ENCODE measurements at places on chromosomes 4 and X. TPM values are rescaled to one million over a fixed set of nuclear protein-coding genes. Genes with fewer than 3 reads are reported as not detected.

BEND4 gene
- total RNA-seq, result 0.43 TPM

CENPU gene
- 1.7 TPM for total RNA-seq

EGF gene
- total RNA-seq, result 2.4 TPM

GDPD2 gene
- total RNA-seq, result not detected

TCEAL6 gene
- total RNA-seq, result not detected

FAM9B gene
- total RNA-seq, result 0.52 TPM

KLKB1 gene
- total RNA-seq, result 1.5 TPM

RHOXF2 gene
- total RNA-seq, result not detected

YY2 gene
- 1.5 TPM for total RNA-seq

NOX1 gene
- total RNA-seq, result not detected

SCD5 gene
- 20.6 TPM for total RNA-seq

- no peak for DNase-seq
These were observed 632.4 kb upstream of the ZFP42 start for GRCh38 chr4:187362937-187363857.

GRCh38 chr4:176259330-176260090, 9.5 kb downstream of the ASB5 start:
- no peak for DNase-seq

DNA sequence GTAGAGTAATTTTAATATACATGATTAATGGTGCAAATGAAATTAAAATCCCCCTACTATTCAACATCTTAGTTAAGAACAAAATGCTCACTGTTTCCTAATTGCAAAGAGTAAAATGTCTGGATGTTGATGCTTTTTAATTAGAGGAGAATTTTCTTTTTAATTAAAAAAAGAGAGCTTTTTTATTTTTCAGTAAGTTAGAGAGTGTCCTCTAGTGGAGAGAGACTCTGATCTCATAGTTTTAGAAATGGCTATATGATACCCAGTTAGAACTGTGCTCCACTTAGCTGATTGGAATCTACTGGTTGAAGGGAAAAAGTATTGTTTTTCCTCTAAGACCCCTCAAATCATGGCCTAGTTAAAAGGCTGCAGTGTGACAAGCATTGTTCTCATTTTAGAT, 312.0 kb upstream of the MAGEB2 start:
- no peak for DNase-seq

GRCh38 chrX:37287741-37288444, 61.3 kb upstream of the PRRG1 start:
- no peak for DNase-seq

GRCh38 chr4:153655002-153655541, 29.0 kb upstream of the TLR2 start:
- DNase-seq, result no peak

DNA sequence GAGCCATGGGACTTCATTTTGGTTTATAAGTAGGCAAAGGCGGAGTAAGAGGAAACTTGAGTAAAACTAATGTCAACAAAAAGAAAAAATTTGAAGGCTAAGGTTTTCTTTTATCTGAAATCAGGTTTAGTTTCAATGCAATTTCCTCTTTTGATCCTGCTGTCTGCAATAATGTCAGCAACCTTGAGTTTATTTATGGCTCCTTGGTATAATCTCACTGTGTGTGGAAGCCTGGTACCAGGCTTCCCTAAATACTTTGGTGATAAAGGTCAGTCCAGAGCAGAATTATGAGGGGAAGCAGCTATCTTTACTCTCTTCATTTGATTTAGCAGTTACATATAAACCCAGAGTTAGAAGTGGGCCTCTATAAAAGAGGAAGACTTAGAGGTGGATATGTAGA, 57.8 kb downstream of the NDNF start:
- no peak for DNase-seq

GRCh38 chrX:154123241-154124219, 20.5 kb upstream of the OPN1LW start:
- DNase-seq, result peak; percentile 71

- DNase-seq, result no peak
These were observed 59.9 kb downstream of the ELOVL6 start for GRCh38 chr4:110138551-110138950.

GRCh38 chrX:151919610-151920009, 6.9 kb downstream of the MAGEA4 start:
- no peak for DNase-seq

DNA sequence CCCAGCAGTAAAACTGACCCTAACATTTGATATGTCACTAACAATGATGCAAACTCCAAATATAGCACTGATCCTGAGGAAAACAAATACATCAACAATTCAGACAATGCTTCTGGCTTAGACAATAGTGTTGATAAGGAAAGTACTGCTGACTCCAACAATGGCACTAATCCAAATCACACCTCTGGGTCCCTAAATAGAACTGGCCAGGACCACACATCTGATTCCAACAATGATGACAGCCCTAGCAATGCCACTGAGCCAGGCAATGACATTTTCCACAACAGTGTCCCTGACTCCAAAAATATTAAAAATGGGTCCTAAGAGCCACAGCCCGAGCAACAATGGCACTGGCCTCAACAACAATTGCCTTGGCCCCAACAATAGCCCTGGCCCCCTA, 243.1 kb upstream of the APOOL start:
- DNase-seq, result no peak

DNA sequence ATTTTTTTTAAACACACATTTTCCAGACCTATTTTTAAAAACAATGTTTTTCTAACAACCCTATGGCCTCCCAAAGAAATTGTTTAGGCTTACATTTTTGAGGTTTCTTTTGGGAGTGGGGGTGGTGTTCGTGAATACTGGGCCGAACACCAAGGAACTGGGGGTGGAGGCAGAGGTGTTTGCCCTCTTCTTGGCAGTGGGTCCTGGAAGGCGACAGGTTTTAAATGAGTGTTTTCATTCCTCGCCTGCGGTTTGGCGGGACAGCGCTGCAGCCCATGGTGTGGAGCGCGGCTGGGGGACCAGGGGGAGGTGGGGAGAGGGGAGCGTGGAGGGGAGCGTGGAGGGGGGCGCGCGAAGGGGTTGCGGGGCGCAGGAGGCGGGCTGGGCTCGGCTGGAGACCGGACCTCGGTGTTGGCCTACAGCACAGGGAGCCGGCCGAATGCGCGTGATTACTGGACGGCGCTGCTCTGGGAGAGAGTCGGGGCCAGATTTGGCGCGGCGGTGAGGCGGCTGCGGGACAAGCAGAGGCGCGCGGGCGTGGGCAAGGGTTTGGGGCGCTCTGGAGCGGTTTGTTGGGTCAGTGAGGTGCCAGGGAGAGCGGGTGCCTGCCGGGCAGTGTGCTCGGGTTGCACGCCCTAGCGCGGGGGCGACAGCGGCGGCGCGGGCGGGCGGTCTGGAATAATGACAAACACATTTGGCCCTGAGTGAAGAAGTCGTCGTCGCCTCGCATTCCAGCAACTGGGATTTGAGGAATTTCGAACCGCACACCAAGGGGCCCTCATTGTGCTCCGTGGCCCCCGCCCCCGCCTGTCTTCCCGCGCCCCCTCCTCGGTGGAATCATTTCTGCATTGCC, 764 bp downstream of the PDGFRA start:
- no peak for DNase-seq

DNA sequence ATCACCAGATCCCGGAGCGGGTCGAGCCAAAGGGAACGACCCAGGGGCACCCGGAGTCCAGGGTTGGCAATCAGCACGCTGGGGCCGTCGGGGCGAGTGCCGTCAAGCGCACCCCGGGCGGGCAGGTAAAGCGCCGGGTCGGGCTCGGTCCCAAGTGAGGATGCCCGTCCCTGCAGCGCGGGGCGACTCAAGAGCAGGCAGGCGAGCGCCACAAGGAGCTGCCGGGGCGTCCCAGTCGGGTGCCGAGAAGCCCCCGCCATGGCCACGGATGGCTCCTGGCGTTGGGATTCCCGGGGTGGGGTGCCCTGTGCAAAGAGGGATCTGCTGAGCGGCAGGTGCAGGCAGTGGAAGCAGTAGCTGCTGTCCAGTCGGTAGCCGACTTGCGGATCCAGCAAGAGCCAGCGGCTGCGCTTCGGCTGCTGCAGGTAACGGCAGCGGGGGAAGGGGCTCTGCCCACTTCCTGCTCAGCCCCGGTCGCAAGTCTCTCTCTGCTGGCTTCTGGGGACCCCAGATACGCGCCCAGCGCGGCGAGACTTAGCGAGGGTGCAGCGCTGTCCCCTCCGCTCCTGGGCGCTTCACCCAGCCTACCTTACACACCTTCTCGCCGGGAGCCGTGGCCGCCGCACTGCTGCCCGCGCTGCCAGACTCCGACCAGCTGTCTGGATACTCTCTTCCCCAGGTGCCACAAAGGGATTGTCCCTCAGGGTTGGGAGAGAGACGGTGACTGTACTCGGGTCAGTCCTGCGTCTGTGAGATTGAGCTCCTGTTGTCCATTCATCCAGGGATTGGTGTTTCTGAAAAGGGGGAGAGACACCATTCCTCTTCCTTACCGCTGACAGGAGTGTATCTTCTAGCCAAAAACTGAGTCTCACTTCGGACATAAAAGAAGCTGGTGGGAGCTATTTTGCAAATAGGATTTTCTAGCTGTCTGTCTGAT, at the start of gene FREM3:
TSS of gene FREM3 (minus strand) at position 260 of the 937 bp plus-strand sequence. CDS start at position 260, 0 bp downstream.
- DNase-seq, result peak; percentile 64

GRCh38 chr4:8127051-8127826, 31.4 kb downstream of the ABLIM2 start:
- DNase-seq, result no peak

DNA sequence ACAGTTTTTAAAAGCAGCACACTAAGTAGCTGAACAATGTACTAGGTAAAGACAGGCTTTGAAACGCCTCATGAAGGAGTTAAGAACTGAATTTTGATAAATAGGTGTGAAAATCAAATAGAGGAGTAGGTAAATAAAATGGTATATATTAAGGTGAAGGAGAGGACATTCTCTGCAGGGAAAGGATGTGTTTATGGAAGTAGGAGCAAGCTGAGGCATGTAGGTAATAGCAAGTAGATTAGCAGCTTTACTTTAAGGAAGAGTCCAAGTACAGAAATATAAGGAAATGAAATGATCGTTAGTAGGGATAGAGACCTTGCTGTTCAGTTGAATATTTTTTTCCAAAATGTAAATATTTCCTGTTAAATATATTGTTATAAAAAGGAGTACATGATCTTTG, 12.5 kb downstream of the METAP1 start:
- no peak for DNase-seq

DNA sequence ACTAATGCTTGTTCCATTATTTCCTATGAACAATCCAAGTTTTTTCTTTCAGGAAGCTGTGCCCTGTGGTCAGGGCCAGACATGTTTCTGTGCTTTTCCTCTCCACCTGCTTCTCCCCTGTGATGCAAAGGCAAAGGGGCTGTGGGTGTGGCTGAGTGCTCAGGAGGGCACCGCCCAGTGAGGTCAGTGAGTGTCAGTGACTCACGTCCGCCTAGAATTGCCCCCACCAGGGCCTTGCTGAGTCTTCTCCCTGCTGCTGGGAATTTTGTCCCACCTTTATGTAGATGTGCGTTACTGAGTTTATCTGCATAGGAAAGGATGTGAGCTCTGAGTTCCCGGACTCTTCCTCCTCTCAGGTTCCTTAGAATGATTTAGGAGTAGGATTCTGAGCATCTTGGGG, 283.2 kb downstream of the DCHS2 start:
- DNase-seq, result no peak

- no peak for DNase-seq
These were observed 496.9 kb downstream of the TMA16 start for GRCh38 chr4:163991298-163991865.

- DNase-seq, result no peak
These were observed 129.4 kb upstream of the ARSJ start for GRCh38 chr4:114108869-114109268.

DNA sequence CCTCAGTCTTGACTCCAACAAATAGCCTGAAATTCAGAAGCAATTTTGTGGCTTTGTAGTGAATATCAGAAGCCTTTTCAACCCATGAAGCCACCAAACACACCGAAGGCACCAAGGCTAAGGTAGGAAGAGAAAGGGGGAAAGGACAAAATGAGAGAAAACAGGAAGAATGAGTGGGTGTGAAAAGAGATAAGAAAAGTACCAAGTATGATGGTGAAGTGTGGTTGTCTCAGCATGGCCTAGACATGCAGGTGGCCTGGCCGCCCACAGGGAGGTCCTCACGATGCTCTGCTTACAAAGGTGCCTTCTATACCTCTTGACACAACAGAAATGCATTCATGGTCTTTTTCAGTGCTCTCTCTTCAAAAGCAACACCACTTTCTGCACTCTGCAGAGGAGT, 34.9 kb downstream of the ACSL1 start:
- DNase-seq, result no peak

- DNase-seq, result no peak
These were observed 169.9 kb upstream of the LDB2 start for GRCh38 chr4:17068392-17068791.

GRCh38 chrX:118355225-118355920, 9.5 kb downstream of the WDR44 start:
- no peak for DNase-seq

GRCh38 chr4:82818664-82819662, 20.4 kb upstream of the SCD5 start:
- no peak for DNase-seq

GRCh38 chr4:68797618-68798017, 18.2 kb upstream of the UGT2B10 start:
- no peak for DNase-seq

GRCh38 chrX:86148024-86148511, at the start of gene DACH2:
Gene DACH2 (plus strand): TSS chrX:86148451.
- DNase-seq, result peak; percentile 85

DNA sequence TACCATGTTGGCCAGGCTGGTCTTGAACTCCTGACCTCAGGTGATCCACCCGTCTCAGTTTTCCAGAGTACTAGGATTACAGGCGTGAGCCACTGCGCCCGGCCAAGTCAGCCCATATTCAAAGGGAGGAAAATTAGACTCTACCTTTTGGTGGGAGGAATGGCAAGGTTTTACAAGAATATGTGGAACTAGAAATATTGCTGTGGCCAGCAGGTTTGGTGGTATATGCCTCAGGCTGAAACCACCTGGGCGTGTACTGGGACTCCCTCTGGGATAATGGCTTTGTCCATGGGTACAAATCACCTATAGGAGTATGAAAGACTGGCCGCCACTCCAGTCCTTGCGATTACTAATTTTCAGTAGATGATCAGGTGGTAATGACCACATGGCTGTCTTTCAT, 32.4 kb downstream of the SAT1 start:
- no peak for DNase-seq

GRCh38 chr4:168319486-168320019, 1.0 kb upstream of the DDX60 start:
- no peak for DNase-seq

DNA sequence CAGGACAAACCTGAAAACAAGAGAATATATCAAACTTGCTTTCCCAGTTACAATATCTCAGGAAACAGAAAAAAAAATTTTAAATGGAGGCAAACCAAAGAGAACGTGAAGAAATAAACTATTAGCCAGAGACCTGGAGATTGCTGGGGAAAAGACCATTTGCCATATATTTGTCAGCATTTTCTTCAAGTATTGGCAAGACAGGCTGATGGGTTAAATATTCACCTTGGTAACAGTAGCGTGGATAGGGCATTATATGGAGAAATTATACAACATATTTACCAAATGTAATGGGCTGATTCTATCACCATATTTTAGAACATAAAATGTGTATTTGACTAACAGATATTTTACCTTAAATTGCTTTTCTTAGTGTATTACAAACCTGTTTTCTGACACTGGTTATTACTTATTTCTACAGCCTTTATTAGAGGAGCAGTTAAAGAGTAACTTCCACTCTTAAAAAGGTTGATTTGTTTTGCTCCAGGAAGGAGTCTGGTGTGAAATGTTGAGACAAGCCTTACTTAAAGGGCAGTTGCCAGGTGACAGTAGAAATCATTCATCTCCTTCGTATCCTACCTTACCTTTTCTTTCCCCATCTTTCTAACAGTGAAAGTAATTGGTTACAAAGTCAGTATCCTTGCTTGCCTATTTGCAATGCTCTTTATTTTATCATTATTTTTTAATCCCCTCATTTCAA, 575.5 kb downstream of the GBA3 start:
- DNase-seq, result no peak

- DNase-seq, result no peak
These were observed 233.5 kb upstream of the PGRMC2 start for GRCh38 chr4:128521156-128521555.
